CD4-positive, alpha-beta T cell treated with Interleukin-1 beta for 1 hour (primary cell): ENCODE measurements at places on chromosomes 3 and 15.
A peak's percentile ranks its signal among the peaks of the same experiment; 100 is the strongest.

GRCh38 chr15:83940136-83940535 lies 286.2 kb downstream of the ADAMTSL3 start:
- no peak for DNase-seq

DNA sequence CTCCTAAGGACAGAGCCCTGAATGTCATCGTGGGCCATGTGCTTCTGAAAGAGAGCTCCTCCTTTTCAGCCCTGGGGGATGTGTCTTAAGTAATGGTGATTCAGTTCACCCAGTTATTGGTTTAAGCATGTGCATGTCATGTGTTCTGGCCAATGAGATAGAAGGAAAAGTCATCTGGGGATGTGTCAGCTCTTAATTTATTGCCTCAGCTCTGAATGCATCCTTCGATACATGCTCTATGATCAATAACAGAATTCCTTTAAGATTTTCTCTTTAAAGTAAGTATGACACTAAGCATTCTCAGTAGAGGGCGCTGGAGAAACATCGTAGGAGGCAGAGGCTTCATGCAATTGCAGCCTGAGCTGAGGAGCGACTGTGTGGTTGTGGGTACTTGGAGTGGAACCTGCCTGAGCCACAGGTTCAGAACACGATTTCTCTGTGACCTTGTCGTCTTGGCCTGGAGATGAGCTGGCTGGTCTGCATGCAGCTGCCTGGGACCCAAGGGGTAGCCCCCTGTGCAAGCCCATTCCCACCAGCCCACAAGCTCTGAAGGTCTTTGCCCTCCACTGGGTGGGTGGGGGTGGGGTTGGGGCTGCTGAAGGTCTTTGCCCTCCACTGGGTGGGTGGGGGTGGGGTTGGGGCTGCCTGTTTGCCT lies 69.5 kb downstream of the C3orf38 start:
- peak; percentile 13 for DNase-seq

GRCh38 chr3:81437683-81438082 lies 323.8 kb downstream of the GBE1 start:
- no peak for DNase-seq

DNA sequence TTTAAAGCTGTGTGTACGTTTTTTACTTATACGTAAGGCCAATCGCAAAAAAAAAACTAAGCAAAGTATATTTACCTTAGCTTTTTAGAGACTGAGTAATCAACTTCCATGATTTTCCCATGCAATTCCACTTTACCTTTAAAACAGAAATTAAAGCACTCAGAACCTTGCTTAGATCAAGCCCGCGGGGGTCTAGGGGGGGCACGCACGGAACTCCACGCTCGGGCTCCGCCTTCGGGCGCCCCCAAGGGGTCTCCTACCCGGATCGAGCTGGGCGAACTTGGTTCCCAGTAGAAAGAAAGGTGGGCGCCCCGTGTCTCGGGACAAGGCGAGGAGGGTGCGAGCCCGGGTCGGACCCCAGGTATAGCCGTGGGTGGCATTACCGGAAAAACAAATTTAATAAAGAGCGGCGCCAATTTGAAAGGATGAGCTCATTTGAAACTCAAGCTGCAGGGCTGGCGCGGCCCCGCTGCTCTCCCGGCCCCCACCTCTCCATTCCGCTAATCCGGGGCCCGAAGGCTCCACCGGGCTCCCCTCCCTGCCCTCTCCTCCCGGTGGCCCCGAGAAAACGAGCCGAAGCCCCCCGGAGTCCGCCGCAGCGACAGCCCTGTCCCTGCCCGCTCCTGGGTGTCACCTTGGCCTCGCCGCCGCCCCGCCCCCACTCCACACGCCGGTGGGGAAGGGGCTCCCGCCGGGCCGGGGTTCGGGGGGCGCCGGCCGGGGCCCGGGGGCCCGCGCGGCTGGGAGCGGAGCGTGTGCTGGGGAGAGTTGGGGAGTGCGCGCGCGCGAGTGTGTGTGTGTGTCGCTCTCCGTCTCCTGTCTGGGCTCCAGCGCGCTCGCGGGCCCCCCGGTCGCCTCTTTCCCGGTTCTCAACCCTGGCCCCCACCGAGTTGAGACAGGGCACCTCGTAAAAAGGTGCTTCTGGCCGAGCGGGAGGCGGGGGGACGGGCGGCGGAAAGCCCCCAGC lies 1.5 kb downstream of the IGF2BP2 start:
- no peak for DNase-seq

- no peak for DNase-seq
Observed at GRCh38 chr15:25268166-25268565, 170.7 kb downstream of the UBE3A start.

- no peak for DNase-seq
Observed at GRCh38 chr3:177574222-177574856, 377.1 kb upstream of the TBL1XR1 start.

GRCh38 chr3:141575879-141576743 lies 89.3 kb downstream of the RASA2 start:
- DNase-seq = no peak

DNA sequence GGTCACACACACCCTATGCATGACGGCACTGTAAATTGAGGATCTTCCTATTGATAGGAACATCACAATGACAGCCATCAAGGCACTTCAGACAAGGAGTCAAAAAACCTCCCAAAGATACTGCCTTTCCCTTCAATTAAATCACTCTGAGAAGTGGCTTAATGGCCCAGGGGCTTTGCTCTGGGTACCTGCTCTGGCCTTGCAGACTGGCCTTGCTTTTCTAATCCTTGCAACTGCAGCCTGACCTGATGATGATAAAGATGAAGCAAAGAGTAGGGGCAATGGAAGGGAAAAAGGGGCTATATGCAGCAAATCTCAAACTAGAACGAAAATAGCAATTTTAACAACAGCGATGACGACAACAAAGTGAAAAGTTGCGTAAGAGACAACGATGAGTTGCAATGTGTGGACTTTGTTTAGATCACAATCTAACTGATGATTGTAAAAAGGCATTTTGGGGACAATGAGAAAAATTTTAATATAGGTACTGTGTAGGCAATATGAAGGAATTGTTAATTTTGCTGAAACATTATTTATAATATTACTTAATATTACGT lies 14.6 kb downstream of the ADAMTS9 start:
- no peak for DNase-seq

GRCh38 chr3:193801097-193801496 lies 208.1 kb downstream of the OPA1 start:
- DNase-seq = no peak

DNA sequence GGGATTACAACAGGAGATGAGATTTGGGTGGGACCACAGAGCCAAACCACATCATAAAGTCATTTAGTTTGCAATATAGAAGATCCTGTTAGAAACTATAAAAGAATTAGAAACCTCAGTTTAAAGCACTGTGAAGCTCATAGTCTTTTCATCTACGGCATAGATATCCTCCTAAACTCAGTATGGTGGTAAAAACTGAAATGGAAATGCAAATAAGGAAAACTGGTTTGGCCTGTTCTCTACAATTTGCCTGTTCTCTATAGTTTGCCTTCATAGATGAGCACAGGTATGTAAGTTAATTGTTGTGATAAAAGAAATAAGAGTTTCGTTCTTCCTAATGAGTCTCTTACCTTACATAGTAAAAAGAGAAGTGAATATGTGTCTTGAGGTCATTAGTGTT lies 331.6 kb upstream of the ARL6 start:
- DNase-seq = no peak

GRCh38 chr3:133655731-133656515 lies 5.8 kb downstream of the TOPBP1 start:
- no peak for DNase-seq

- DNase-seq = no peak
Observed at GRCh38 chr3:128315313-128315712, 151.4 kb downstream of the DNAJB8 start.

GRCh38 chr3:195160257-195160898 lies 110.6 kb downstream of the XXYLT1 start:
- DNase-seq = no peak

- DNase-seq = no peak
Observed at GRCh38 chr15:87228460-87228859, 1028.1 kb downstream of the NTRK3 start.

DNA sequence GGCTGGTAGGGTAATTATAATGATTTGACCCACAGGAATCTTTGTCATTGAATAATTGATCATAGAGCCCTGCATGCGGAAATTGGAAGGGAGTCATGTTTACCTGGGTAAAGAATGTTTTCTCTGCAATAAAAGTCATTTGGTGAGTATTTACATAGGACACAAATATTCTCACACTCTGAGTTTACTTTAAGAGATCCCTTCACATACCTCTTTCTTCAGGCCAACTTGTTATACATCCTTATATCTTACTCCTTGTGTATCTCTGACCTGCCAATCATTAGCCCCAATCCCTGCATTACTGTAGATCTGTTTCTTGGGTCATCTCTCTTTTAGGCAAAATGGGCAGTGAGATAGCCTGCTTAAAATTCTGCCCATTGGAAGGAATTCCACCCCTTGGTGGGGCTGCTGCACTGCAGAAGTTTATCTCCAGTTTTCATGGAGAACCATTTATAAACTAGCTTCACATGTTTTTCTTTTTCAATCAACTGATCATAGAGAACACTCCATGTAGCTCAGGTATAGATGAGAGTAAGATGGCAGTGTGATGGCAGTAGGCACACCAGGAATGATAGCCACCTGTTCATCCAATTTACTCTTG lies 46.2 kb downstream of the ILDR1 start:
- DNase-seq = no peak

DNA sequence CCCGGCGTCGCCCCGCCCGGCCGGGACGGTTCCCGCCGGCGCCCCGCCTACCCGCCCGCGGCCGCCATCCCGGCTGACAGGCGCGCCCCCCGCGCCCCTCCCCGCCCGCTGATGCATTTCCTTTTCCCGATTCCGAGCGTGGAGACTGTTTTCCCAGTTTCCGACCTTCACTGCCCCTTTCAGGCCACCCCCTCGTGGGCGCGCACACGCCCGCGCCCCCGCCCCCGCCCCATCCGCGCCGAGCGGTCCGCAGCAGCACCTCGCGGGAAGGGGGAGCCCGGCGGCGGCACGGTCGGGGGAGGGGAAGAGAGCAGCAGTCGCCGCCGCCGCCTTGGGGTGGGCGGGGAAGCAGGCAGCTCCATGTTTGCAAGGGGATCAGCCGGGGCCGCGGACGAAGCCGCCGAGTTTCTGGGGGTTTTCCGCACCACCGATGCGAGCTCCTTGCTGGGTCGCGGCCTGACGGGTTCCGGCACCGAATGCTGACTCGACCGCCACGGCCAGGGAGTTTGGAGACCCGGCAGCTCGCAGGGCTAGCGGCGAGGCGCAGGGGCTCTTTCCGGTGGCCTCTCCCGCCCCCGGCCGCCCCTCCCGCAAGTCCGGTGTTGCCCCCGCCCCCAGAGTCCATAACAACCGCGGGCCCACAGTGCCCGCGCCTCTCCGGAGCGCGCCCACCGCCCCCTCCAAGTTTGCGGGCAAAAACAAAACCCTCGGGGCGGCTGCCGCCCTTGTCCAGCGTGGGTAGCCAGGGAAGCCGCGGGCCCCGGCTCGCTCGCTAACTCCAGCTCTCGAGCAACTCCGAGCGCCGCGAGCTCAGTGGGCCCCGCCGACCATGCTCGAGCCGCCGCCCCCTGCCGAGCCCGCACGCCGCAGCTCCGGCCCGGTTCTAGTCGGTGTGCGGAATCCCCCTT lies 3.2 kb upstream of the SIN3A start:
- DNase-seq = peak; percentile 84

- DNase-seq = no peak
Observed at GRCh38 chr15:41955807-41956525, 16.4 kb downstream of the EHD4 start.

DNA sequence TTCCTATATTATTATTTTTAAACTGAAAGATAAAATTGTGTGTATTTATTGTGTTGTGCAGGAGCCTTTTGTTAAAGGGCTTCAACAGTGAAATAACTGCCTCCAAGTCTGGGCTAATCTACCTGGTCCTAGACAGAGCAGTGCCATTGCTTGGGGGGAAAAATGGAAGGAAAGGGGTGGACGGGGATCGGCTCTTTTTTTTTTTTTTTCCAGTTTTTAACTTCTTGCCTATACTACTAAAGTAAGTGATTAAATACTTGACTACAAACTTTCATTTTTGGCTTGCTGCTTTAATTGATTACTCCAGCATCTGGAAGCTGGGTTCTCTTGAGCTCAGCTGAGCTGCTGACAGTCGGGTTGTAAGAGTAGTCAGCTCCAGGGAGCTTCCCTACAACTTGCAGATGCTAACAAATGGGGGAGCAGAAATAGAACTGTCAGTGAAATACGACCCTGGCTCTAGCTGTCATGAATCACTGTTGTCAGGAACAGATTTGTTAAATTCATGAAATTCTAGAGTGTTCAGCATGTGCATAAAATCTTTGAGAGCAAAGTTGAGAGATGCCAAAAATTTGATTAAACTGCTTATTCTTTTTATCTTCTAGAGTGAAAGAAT lies 276.7 kb downstream of the ROBO1 start:
- DNase-seq = no peak

DNA sequence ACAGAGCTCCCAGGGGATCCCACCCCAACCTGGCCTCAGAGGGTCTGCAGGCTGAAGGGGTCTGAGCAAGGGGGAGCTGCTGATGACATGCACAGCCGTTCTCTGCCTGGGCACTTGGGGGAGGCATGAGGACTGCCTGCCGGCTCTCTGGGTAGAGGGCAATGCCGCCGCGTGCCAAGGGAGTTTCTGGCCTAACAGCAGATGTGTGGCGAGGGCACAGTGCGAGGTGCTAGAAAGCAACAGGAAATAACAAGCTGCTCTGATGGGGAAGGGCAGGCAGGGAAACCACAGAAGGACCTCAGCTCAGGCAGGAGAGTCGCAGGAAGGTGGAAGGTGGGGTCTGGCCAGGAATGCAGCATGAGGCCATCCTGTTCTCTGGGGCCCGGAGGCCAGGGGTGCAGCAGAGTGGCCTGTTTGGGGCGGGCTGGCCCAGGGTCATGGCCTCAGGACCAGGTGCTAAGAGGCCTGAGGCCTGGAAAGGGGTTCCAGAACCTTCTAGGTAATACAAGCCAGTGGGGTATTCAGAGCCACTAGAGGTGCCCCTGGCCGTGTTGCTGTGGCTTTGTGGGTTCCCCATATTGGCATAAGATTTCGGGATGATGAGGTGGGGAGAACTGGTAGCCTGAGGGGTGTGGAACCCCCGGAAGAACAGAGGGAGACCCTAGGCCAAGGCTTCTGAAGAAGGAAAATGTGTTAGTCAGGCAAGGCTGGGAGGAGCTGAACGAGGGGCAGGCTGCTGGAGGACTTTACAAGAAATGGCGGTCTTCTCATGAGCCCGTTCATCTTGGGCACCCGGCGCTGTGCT lies 41.2 kb downstream of the RGMA start:
- peak; percentile 57 for DNase-seq

- DNase-seq = no peak
Observed at GRCh38 chr3:139016430-139017048, 4.2 kb downstream of the PRR23B start.

DNA sequence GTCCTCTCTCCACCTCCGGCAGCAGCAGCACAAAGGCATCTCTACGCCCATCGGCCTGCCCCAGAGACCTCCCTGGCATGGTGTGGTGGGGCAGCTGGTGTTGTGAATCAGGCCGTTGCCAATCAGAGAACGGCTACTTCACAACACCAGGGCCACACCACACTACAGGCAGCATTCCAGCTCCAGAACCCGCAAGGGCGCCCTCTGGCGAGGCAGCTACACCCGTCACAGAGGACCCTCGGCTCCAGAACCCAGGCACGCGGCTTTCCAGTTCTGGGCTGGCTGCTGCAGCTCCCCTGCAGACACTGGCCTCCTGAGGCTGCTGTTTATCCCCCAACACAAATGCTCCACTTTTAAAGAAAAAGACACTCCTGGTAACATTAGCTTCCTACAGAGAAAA lies 127.5 kb upstream of the TOPAZ1 start:
- peak; percentile 7 for DNase-seq
